ENCODE measurements at places on chromosomes 13 and 19.
A peak's percentile ranks its signal among the peaks of the same experiment; 100 is the strongest.

DNA sequence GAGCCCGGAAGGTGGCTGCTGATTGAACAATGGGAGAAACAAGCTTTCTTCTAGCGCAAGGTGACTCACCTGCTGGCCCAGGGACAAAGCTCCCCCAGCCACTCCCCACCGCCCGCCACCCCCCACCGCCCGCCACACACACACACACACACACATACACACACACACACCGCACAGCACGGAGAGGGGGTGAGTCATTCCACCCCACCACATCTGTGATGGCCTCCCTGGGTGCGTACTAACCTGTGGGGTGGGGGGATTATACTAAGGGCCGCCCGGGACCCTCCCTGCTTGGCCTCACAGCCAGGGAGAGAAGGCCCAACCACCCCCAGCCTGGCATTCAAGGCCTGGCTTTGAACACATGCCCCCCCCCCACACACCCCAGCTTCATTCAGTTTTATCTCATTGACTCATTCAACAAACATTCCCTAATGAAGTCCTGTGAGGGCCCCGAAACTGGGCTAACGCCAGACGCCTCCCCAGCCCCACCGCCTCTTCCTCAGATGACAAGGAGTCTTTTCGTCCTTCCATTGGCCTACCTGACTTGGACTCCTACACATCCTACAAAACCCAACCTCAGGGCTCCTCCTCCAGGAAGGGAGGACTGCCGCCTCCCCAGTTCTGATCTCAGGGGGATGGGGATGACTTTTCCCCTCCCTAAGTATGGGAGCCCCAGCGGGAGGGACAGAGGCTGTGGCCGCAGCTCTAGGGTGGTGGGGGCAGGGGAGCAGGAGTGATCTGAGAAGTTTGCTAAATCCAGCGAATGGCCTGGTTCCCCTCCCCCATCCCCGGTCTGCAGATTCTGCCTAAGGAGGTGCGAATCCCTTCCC, 5.8 kb upstream of the ONECUT3 start:
- DNase-seq = peak; percentile 19

DNA sequence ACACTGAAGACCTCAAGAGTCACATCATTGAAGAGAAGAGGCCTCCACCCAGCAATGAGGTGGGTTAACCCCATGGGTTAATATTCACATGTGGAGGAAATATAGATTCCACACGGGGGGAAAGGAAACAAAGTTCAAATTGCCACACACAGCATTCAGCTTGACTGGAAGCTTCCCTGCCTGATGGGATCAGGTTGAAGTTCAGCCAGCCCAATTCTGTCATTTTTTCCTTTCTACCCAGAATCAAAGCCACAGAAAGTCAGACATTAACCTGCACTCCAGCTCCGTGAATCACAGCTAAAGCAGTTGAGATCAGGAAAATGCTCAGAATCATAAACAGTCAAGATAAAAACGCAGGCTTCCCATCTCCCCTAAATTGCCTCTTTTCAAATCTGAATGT, 208.7 kb upstream of the OBI1 start:
- no peak for DNase-seq

DNA sequence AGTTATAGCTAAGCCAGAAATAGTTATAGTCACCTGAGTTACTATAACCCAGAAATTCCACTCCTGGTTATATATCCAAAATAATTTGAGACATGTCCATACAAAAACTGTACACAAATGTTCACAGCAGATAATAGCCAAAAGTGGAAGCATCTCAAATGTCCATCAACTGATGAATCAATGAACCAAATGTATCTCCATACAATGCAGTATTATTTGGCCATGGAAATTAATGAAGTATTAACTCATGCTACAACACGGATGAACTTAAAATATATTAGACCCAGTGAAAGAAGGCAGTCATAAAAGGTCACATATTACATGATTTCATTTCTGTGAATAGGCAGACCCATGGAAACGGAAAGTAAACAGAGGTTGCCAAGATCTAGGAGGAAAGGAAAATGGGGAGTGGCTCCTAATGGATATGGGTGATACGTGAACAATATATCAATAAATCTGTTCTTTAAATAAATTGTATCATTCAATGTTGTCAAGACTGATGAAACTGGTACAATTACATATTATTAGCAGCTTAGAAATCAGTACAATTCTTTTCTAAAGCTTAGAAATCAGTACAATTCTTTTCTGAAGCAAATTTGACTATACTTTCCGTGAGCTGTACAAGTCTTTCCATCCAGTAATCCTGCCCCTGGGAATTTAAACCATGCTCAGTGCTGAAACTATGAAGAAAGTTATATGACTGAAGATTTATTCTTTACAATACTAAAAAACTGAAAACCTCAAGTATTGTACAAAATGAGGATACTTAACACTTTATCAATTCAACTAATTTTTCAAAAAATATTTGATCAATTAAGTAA, 47.0 kb upstream of the DIAPH3 start:
- DNase-seq = no peak

- DNase-seq = no peak
Measured at GRCh38 chr19:45667620-45668341, at the start of gene GIPR. TSS of gene GIPR (plus strand) at chr19:45668221. CDS start at chr19:45669521, 1,300 bp downstream.

DNA sequence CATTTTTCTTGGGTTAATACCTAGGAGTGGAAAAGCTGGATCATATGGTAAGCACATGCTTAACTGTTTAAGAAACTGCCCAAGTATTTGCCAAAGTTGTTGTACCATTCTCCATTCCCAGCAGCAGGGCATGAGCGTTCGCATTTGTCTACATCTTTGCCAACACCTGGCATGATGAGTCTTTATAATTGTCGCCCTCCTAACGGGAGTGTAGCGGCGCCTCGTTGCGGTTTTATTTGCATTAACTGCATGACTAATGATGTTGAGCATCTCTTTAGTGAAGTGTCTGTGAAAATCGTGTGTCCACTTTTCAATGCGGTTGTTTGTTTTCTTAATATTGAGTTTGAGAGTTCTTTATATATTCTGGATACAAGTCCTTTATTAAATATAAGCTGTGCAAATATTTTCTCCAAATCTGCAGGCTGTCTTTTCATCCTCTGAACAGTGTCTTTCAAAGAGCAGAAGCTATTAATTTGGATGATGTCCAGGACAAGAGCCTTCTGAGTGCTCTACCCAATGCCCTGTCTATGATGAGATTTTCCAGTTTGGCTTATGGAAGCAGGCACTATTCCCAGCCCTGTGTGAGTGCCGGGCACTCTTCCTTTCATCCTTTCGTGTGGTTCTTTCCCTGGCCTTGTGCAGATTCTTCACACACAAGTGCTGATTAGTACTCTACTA, 202.0 kb downstream of the FOXO1 start:
- no peak for DNase-seq

DNA sequence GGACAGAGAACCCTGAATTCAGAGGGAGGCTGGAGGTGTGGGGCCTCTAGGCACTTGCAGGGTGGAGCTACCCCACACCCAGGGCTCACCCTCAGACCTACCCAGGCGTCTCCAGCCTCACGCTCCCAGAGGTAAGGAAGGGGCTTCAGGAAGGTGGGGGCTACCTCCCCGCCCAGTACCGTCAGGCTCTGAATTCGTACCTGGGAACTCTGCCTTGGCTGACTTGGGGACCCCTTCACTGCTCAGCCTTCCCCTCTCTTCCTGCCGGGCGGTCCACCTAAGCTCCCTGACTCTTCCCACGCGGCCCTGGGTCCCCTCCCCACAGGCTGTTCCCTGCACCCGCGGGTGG, 28.5 kb upstream of the PARP4 start:
- no peak for DNase-seq

DNA sequence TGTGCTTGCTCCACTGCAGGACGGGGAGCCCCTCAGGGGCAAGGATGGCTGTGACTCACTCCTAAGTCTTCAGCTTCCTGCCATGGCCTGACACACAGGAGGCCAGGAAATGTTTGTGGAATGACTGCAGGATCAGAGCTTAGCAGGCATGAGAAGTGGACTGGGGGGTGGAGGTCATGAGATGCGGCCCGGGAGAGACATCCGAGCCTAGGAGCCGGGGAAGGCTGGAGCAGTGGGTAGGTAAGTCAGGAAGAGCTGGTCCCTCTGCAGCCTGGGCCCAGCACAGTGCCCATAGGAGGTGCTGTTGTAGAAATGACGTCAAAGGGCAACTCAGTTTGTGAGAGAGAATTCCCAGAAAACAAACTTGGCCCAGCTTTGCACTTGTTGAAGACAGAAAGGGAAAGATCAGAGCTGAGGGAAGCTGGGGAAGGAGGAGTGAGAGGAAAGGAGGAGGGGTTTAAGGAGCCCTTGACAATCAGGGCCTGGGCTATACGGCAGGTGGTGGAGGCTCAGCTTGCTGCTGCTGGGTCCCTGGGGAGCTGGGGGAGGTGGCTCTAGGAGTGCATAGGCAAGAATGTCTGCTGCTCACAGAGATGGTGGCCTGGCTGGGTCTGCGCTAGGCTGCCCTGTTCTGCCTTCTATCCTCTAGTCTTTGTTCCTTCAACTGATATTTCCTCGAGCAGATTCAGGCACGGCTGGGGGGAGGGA, 18.5 kb downstream of the POU2F2 start:
- peak; percentile 91 for DNase-seq

DNA sequence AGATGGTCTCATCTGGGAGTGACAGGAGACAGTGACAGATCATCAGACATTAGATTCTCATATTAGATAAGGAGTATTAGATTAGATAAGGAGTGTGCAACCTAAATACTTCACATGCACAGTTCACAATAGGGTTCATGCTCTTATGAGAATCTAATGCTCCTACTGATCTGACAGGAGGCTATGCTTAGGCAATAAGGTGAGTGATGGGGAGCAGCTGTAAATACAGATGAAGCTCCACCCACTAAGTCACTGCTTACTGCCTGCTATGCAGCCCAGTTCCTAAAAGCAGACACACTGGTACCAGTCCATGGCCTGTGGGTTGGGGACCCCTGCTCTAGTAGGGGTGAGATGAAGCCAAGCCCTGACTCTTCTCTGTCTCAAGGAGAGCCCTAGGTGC, 10.0 kb upstream of the IGFL3 start:
- no peak for DNase-seq

DNA sequence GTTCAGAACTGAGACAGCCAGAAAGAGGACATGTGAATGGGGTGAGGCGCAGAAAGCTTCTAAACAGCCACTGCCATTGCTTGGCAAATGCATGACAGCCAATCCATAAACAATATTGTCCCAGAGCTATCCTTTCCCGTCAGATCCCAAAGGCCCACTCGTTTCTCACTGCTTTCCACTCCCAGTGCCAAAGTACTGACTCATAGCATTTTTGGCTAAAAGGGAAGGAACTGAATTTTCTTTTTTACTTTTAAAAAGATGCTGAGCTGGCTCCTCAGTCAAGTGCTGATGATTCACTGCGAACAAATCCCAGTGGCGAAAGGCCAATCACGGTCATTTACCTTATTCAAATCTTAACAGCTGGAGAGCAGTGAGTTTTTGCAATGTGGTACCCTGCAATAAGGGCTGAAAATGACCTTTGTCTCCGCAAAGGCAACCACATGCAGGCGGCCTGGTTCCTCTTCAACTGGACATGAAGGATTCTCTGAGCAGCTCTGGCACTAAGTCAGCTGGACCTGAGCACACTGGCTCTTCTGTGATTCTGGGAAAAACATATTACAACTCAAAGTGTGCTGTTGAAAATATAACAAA, 151.7 kb downstream of the DCLK1 start:
- DNase-seq = peak; percentile 82

GRCh38 chr19:41945135-41945766, 13.9 kb downstream of the RABAC1 start:
- no peak for DNase-seq

- DNase-seq = no peak
Measured at GRCh38 chr13:55219538-55219937, 1921.2 kb upstream of the PRR20A start.

- no peak for DNase-seq
Measured at GRCh38 chr13:99459099-99459850, 42.0 kb upstream of the TM9SF2 start.

GRCh38 chr13:70107498-70108281, at the start of gene ATXN8OS:
TSS of gene ATXN8OS (plus strand) at chr13:70107826.
- DNase-seq = no peak

DNA sequence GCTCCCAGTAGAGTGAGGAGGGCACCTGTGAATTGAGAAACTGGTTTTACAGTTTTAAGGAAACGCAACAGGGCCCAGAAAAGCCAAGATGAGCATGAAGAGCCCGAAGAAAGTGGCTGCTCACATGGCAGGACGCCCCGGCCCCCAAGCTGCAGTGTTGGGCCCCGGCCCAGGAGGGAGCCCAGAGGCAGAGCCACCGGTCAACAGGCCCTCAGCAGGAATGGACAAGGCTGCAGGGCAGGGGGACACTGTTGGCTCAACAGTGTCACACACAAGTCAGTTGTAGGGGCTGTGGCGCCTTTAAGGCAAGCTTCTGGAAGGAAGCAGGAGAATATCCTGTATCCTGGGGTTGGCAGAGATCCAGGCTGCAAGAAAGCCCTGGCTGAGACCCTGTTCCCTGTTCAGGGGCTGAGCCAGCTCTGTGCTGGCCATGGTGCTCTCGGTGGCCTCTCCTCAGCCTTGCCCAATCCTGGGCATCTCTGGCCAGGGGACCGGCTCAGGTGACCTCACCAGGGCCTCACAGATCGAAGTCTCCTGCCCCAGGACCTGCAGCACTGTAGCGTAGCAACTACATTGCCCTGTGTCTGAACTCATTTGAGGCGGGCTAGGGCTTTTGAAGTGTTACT, 28.0 kb downstream of the UPF1 start:
- DNase-seq = no peak

- no peak for DNase-seq
Measured at GRCh38 chr19:42272989-42273406, 3.9 kb downstream of the CIC start.

- no peak for DNase-seq
Measured at GRCh38 chr19:17794731-17795494, at the start of gene B3GNT3. TSS of gene B3GNT3 (plus strand) at chr19:17795138. CDS start at chr19:17807808, 12,670 bp downstream.

GRCh38 chr13:29849071-29849631, 1.3 kb downstream of the UBL3 start:
- DNase-seq = no peak

- DNase-seq = no peak
Measured at GRCh38 chr13:87954091-87954490, 282.9 kb downstream of the SLITRK5 start.
